Posterior cingulate gyrus (tissue), 11 donors: ENCODE measurements at places on chromosomes 5 and 9.
A peak's percentile ranks its signal among the peaks of the same experiment; 100 is the strongest.

- DNase-seq, result peak; percentile 39
Observed at GRCh38 chr5:176780176-176781053, 29.9 kb upstream of the UNC5A start.

DNA sequence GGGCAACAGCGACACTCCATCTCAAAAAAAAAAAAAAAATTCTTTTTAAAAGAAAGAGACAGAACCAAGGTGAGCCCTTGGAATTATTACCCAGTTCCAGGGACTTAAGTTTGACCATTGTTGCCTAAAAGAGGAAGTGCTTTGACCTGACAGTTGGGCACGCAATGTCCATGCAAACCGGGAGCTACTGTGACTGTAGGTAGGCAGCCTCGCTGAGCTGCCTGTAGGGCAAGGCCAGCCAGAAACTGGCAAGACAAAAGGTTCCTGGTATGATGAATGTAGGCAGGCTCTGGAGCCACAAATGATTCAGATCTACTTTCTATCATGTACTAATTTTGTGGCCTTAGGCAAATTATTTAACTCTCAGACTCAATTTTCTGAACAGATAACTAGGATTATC is 334.8 kb upstream of the ZNF462 start:
- DNase-seq, result no peak

GRCh38 chr5:72107131-72107900 is at the start of gene MAP1B:
MAP1B (plus strand) TSS chr5:72107475; CDS start chr5:72107532, 57 bp downstream.
- peak; percentile 96 for DNase-seq

GRCh38 chr9:135926402-135927194 is 19.3 kb upstream of the CAMSAP1 start:
- DNase-seq, result peak; percentile 43

- DNase-seq, result no peak
Observed at GRCh38 chr5:139611703-139612584, 36.2 kb upstream of the CXXC5 start.

DNA sequence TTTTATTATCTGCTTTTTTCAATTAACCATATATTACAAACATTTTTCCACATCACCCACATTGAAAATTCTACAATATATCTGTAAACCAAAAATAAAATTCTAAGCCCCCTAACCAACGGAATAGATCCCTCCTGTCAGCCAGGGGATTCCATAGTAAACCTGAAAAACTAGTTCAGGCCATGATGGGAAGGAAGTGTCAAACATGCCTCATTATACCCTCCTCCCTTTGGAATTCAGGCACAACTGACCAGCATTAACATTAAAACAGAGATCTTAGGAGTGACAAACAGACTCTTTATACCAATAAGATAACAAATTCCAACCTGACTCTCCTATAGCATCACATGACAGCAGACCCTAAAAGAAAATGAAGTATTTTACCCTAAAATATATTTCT is 113.7 kb upstream of the DMRT1 start:
- no peak for DNase-seq

- no peak for DNase-seq
Observed at GRCh38 chr9:114731701-114732100, 49.7 kb upstream of the TEX48 start.

DNA sequence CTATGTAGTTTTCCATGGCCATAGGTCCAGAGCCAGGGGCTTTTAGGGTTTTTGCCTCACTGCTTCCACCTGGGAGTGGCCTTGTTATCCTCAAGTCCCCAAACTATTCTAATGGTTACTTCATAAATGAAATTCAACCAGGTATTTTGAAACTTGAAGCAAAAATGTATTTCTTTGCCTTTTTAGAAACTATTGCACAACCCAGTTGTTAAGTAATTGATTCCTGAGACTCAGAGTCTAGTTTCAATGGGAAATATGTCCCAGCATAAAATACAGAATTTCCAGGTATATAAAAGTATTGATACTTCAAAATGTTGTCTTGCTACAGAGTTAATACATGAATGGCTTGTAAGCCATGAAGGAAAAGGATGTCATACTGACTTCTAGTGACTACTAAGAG is 456.2 kb upstream of the DAB2 start:
- no peak for DNase-seq

DNA sequence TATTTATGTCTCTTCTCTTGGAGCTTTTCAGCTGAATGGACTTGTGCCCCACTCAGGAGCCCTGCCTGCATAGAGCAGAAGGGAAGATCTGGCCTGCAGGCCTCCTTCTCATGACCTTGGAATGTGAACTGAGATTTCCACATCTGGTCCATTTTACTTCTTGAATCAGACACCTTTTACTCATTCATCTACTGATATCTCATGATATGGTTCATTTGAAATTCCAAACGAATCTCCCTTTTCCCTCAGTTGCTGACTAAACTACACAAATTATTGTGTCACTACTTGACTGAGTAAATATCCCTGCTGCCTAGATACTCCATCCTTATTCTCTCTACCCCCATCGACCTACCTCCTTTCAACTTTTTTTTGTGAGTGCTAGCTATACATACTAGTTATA is 138.7 kb downstream of the PLCXD3 start:
- no peak for DNase-seq

DNA sequence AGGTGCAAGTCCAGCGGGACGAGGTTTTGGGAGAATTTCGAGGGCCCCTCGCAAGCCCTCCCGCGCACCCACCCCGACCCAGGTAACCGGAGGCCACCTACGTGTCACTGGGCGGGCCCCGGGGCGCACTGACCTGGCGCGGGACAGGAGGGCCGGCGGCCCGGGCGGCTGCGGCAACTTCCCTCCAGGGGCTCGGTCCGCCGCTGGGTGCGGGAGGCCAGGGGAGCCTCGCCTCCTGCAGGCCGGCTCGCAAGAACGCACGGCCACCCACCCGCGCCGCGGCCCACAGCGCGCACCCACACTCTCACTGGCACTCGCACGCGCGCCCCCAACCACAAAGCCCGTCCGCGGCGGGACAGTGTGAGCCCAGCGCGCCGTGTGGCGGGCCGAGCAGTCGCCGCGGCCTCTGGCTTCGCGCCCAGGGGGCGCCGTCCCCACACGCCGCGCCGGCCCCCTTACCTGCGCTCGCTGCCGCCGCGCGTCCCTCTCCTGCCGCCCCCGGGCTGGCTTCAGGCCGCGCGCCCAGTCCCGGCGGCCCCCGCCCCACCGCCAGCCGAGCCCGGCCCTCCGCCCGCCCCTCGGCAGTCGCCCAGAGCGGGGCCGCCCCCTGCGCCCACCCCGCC is 451 bp downstream of the LPAR1 start:
- DNase-seq, result peak; percentile 82

DNA sequence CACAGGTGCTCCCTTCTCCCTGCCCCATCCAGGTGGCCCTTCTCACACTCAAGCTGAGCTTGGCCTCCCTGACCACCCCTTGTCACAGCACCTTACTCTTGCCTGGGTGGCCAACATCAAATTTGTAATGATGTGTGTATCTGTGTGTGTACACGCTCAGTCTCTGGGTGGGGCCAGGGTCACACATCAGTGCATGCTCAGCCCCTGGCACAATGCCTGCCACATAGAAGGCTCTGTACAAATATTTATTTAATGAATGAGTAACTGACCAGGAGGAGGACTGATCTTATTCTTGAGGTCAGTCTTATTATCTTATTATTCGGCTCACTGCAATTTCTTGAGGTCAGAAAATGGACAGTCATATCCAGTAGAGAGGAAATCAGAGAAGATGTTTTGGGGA is 41.3 kb upstream of the HAND1 start:
- no peak for DNase-seq

DNA sequence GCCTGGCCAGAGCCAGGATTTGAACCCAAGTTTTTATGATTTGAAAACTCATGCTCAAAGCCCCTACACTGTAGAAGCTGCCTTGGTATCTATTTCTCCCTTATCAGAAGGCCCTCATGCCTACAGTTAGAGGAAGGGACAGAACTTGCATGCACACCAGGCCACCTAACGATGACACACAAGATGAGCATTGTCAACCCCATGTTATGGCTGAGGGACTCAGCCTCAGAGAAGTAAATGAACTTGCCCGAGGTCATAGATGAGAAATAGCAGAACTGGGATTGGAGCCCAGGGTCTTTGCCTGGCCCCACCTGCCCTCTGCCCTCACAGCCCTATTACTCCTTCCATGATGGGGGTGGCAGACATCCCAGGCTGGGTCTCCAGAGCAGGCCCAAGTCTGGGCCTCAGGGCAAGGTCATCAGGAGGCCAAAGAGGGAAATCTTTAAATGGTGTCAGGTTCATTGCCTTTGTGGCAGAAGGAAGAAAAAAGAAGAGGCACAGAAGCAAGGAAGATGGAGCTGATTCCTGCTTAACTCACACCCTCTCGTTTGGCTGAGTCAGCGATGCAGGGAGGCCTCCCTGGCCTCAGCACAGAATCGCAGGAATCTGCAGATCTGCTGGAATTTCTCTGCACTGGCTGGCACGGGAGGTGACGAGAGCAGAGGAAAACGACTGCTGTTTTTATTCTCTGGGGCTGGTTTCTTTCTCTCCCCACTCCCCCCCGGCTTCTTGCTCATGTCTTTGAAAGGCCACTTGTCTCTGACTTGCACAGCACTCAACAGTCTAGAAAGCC is 20.6 kb upstream of the CRB2 start:
- peak; percentile 89 for DNase-seq

GRCh38 chr9:92328225-92328624 is 2.5 kb downstream of the CENPP start:
- DNase-seq, result no peak

DNA sequence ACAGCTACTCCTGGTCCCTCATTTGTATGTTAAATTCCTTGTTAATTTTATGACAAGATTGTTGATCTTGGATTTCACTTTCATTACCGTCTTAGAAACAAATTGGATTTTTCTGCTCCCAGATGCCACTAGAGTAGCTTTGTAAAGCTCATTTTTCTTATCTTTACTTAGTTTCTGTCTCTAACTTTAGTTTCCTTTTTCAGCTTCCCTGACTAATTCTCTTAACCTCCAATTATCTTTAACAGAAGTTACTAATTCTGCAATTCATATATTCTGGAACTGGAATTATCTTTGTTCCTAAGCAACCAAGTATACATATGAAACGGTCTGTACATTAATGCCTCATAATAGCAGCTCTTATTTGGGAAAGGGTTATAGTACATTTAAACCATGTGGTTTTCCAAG is 16.7 kb downstream of the ITGA1 start:
- DNase-seq, result no peak

DNA sequence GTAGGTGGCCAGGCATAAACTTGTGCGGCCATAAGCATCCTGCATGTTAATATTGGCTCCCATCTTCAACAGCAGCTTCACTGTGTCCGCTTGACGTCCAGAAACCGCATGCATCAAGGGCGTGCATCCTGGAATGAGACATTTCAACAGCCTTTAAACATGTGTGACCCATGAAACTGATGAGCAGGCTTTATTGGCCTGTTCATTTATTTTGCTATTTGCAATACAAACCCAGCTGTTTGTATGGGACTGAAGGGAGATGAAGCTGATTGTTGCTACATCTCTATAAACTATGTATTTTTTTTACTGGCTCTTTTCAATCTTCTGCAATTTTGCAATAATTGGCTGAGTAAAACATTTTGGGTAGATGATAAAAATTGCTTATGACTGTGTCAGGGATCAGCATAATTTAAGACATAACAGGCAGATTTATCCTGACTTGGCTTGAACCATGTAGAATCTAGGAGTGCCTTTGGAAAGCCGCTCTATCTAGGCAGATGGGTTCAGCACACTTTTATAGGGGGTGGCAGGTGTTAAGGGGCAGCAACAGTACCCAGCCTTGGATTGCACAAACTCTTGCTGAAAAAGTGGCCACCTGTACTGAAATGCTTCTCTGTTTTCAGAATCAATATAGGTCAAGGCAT is 56.9 kb downstream of the ANKRD55 start:
- no peak for DNase-seq
